Naive thymus-derived CD8-positive, alpha-beta T cell (primary cell): ENCODE measurements at places on chromosomes 13 and 19.

GRCh38 chr13:79486433-79487188, 5.7 kb downstream of the NDFIP2 start:
- no peak for DNase-seq

GRCh38 chr19:16200038-16201010, 2.6 kb downstream of the AP1M1 start:
- peak; percentile 37 for DNase-seq

- DNase-seq: no peak
Measured at GRCh38 chr13:93797463-93797862, 570.9 kb downstream of the GPC6 start.

- DNase-seq: no peak
Measured at GRCh38 chr19:10968527-10969135, 7.8 kb downstream of the SMARCA4 start.

- DNase-seq: no peak
Measured at GRCh38 chr13:90438576-90438975, 908.9 kb upstream of the MIR17HG start.

DNA sequence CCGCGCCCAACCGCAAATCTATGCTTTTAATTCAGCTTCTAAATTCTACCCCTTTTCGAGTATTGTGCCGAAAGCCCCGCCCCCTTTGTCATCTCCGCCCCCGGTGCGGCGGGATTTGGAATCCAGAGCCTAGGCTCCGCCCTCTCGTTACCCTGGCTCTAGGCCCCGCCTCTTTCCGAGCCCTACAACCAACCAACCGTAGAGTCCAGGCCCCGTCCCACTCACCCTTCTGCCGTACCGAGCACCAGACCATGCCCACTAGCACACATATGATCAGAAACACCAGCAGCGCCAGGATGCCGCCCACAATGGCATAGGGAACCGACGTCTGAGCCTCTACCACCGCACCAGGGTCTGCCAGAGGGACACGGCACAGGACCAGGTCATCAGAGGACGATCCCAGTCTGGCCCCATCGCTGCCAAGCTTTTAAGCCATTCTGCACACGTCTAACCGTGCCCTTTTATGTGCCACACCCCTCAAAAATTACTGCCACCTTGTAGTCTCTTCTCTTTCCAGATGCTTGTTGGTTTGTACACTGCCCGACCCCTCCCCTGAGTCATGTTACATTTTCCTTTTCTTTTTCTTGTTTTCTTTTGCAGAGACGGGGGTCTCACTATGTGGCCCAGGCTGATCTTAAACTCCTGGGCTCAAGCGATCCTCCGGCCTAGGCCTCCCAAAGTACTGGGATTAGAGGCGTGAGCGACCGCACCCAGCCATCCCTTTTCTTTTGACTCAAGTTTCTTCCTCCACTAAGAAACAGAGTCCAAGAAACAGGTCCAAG, 4.7 kb upstream of the ZNF428 start:
- DNase-seq: no peak

GRCh38 chr13:43085545-43085944, 62.2 kb downstream of the DNAJC15 start:
- no peak for DNase-seq

- DNase-seq: no peak
Measured at GRCh38 chr19:31500197-31500830, 151.1 kb upstream of the TSHZ3 start.

DNA sequence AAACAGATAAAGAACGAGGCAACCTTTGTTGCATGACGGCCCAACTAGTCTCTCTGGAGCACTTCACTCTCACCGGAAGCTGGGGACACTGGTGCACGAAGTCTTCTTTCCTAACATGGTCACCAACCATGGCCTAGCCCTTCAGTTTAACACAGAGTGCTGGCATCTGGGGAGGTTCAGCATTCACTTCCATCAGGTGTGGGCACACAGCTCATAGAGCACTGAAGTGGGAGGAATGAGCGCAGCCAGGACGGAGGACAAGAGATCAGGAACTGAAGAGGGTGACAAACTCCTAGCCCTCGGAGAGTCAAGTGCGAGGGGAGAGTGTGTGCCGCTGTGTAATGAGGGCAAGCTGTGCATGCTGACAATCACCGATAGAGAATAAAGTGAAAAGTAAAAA, 92.4 kb downstream of the CDADC1 start:
- no peak for DNase-seq

DNA sequence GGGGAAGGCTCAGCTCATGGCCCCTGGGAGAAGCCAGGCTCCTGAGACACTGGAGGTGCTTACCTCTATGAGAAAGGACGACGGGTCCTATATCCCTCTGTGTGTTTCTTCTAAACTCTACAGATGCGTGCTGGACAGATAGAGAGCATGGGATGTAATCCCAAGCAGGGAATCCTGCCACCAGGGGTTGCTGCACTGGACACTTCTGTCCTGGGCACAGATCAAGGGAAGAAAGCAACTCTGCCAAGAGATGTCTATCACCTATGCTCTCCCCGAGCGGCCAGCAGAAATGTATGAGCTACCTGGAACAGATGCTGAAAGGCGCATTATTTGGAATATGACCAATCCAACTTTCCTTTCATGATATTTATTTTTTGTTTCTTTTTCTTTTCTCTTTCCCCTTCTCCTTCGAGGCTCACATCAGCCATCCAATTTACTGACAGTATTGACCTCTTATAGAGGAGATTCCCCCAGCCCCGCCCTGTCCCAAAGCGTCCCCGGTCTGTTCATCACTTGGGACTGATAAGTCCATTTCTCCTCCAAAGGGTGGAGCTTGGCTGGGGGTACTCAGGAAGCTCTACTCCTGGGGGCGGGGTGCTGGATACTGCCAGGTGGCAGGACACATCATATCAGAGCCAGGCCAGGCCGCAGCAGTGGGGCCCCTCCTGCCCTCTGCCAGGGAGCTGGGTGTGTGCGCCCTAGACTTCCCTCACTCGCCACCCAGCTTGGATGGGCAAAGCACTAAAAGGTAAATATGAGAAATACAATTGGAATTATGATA, 34.2 kb downstream of the TSHZ3 start:
- DNase-seq: no peak

DNA sequence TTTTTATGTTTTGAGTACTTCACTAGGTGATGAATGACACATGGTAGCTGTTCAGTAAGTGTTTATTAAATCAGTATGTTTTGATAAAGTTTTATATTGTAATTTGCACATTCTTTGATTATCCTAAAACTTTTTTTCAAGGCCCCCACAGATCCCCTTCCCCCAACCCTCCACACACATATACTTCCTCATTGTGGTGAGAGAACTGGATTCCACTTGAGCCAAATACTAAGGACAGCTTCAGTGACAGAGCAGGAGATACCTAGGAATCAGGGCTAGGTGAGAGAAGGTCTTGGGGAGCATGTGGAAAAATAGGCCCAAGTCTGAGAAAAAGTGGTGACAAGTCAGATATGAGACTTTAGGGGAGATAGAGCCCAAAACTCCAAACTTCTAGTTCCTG, 174.6 kb downstream of the TDRD3 start:
- no peak for DNase-seq
